ENCODE measurements at places on chromosomes 11 and 22.

GRCh38 chr11:60971520-60971919 is at the start of gene CD6:
CD6 (plus strand) TSS chr11:60971680; CDS start chr11:60971866, 186 bp downstream.
- DNase-seq: peak; percentile 38

- peak; percentile 76 for DNase-seq
Measured at GRCh38 chr11:35305670-35306382, 113.5 kb downstream of the SLC1A2 start.

DNA sequence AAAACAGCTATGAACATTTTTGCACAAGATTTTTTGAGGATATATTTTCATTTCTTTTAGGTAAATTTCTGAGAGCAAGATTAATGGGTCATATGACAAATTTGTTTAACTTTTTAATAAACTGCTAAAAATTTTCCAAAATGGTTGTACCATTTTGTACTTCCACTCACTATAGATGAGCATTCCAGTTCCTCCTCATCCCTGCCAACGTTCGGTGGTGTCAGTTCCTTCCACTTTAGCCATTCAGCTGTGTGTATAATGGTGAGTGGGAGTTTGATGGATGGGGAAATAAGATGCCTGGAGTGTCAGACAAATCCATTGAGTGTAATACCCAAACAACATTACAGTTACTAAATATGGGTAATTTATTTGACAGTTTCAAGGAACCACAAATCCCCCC is 49.7 kb downstream of the MIAT start:
- no peak for DNase-seq

DNA sequence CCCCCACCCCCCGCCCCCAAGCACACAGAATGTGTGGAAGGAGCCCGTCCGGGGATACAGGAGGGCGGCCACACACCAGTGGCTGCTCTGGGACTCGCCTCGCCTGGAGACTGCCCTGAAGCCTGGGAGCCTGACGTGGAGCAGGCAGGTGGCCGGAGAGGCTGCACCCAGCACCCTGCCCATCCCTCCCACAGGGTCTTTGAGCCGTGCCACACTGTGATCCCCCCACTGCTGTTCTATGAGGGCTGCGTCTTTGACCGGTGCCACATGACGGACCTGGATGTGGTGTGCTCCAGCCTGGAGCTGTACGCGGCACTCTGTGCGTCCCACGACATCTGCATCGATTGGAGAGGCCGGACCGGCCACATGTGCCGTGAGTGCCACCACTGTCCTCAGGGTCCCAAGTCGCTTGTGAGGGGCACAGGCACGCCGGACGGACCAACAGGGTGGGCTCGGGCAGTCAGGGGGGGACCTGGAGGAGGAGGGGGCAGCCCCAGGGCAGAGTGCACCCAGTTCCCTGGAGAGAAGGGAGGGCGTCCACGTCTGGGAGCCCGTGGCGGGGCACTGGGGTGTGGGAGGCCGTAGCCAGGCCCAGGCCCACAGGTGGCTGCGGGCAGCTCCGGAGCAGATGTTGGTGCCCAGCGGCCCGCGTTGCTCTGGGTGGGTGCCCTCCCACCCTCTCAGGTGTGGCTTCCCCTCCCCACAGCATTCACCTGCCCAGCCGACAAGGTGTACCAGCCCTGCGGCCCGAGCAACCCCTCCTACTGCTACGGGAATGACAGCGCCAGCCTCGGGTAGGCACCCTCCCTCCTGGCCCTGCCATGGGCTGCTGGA is 27.0 kb upstream of the MUC5B start:
- DNase-seq: no peak

DNA sequence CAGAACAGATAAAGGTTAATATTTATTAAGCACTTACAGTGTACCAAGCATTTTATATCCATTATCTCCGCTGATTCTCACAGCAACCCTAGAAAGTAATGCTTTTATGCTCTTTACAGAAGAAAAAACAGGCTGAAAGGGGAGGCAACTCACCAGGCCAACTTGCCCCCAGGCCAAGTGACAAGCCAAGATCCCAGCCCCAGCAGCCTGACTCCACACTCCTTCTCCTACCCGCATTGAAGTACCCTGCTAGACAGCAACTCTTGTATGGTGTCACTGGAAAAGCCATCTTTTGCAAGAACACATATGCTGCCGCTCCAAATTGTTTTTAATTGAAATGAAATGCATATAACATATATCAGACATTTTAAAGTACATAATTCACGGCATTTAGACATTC is 25.6 kb downstream of the SMCO4 start:
- DNase-seq: no peak

DNA sequence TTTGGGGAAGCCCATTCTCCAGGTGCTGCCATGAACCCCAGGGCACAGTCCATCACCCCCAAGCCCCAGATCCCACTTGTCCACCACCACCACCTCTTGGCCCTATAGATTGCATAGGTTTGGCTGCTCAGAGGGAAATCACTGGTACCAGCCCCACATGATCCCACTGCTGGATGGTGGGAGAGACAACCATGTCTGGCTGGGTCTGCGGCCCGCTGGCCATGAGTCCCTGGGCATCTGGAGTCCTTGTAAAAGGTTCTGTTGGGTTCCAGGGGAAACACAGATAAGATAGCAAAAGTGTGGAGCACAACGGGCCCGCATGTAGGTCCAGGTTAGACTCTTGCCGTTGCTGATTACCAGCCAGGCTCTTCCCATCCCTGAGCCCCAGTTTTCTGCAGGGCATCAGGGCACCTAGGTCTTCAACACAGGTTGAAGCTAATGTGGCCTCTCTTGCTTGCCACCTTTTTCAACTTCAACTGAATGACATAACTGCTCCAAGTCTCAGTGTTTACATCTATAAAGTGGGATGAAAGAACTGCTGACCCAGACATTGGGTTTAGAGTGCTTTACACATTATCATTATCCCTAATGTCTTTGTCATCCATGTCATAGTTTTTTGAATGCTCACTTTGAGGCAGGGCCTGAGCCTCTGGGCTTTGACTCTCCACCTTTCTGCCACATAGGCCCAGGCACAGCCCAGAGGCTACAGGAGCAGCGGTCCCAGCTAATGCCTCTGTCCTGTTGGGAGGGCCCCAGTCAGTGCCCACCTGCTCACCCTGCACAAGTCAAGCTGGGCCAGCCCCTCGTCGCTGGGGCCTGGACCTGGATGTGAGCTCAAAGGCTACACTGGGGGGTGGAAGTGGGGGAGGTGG is 1.0 kb upstream of the TANGO2 start:
- DNase-seq: no peak

DNA sequence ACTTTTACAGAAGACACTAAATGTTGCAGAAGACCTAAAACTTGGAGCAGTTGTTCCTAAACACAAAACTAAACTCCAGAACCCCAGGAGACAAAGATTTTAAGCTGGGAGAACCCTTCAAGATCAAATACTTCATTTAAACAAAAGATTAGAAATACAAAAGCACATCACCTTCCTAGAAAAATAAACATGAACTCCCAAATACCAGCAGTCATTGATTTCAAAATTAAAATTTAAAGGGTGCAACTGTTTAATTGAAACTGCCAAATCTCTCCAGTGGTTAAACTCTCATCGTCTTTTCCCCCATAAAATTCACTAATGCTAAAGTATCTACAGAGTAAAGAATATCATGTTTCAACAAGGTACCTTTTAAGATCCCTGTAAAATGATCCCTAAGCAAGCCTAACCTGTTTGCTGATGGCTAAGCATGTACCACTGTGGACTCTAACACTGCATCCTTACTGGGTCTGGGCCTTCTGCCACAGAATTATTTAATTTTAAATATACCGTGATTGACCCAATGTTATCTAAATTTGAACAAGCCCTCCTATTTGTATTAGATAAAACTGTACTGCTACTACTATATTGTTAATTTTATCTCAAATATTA is 53.7 kb upstream of the CCDC34 start:
- no peak for DNase-seq

DNA sequence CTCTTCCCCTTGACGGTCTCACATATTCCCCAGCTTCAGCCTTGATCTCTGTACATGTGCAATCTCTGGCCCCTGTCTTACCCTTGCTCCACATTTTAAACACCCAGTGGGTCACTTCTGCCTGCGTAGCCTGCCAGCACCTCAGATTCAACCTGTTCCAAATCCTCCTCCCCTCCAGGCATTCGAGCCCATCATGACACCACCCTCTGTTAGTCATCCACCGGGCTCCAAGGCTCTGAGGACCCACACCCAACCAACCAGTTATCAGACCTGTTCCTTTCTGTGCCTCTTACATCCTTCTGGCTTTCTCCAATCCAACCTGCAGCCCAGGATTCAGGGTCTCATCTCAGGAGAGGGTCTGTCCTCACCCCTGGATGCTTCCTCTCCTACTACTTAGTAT is 119.8 kb upstream of the TBCEL start:
- no peak for DNase-seq

GRCh38 chr11:133041928-133042882 is 490.1 kb downstream of the OPCML start:
- no peak for DNase-seq

GRCh38 chr11:82038154-82038553 is 695.5 kb downstream of the FAM181B start:
- DNase-seq: no peak

DNA sequence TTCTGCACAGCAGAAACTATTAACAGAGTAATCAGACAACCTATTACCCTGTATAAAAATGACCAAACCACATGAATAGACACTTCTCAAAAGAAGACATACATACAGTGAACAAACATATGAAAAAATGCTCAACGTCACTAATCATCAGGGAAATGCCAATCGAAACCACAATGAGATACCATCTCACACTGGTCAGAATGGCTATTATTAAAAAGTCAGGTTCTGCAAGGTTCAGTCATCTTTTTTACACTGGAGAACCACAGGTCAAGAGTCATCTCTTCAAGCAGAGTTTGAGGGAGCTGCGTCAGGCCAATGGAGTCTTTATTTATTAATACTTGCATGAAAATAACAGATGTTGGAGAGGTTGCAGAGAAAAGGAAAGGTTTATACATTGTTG is 40.4 kb downstream of the RCN1 start:
- DNase-seq: no peak

DNA sequence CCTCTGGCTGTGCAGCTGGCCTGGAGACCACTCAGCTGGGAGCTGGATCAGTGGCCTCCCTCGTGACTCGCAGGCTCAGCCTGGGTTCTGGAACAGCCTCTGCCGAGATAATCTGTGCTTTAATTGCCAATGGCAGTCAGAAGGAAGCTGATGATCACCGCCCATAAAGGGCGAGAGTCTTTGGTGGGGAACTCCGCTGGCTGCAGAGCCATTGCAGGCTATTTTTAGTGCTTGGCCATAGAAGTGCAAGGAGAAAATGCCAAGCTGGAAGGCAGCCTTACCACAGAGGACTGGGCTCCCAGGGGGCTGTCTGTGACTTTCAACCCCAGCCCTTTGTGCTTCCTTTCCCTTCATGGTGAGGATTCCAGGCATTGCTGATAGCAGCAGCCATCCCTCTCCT is 62.2 kb upstream of the TENM4 start:
- DNase-seq: no peak

DNA sequence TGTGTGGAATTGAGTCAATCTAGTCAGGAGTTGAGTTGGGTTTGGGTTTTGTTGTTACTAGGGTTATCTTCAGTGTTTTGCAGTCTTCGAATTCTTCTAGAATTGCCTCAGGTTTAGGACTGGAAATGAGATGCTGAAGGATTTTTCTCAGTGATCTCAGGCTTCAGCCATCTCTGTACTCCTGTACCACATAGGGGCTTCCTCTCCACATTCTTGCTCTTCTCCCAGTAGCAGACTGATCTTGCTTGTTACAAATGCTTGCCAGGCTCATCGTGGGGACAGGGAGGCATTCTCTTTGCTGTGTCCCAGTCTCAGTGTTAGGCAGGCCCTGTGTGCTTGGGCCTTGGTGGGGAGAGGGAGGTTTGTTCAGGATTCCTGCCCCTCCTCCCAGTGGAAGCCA is 96.1 kb downstream of the LRRC32 start:
- no peak for DNase-seq

GRCh38 chr11:12219757-12220156 is 109.4 kb downstream of the MICAL2 start:
- no peak for DNase-seq

DNA sequence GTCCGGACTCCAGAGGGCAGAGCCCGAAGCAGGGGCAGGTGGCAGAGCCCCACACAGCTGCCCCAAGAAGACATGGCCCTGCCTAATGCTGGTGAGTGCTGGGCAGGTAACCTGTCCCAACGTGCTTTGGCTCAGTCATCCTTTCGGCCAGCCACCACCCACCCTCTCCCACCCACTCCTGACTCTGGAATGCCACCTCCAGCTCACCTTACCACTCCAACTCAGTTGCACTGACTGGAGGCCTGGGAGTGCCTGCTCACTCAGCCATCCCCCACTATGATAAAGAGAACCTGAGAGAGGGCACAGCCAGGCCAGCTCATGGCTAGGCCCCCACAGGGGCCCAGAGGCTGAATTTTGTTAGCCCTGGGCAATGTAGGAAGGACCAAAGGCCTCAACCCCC is 53.8 kb upstream of the MPEG1 start:
- DNase-seq: no peak

GRCh38 chr11:68051191-68052136 is 12.6 kb downstream of the TCIRG1 start:
- DNase-seq: no peak

GRCh38 chr22:42320443-42321416 is 50.3 kb upstream of the TCF20 start:
- DNase-seq: no peak

DNA sequence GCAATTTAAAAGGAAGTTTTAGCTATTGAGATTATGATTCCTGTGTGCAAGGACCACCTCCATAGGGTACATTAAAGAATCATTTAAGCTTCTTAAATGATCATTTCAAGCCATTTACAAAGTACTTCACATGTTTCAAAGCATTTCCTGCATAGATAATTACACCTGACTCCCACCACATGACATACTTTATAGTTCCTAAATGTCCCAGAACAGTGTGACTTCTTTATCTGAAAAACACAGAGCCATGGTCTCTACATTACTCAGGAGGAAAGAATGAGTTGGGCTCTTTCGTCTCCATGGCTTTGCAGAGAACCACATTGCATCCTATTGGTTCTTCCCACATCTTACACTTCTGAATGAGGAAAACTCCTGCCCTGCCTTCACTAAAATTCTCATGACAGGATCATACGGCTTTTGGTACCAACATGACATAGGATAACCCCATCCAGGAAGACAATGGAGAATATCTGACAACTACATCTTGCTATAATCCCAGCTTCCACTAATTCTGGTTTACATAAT is 88.6 kb downstream of the ETS1 start:
- DNase-seq: peak; percentile 52

- DNase-seq: no peak
Measured at GRCh38 chr22:25413620-25414019, 150.9 kb upstream of the GRK3 start.

GRCh38 chr11:43687120-43687791 is 6.7 kb downstream of the HSD17B12 start:
- no peak for DNase-seq

- no peak for DNase-seq
Measured at GRCh38 chr11:85884581-85885021, 29.4 kb downstream of the CCDC83 start.

DNA sequence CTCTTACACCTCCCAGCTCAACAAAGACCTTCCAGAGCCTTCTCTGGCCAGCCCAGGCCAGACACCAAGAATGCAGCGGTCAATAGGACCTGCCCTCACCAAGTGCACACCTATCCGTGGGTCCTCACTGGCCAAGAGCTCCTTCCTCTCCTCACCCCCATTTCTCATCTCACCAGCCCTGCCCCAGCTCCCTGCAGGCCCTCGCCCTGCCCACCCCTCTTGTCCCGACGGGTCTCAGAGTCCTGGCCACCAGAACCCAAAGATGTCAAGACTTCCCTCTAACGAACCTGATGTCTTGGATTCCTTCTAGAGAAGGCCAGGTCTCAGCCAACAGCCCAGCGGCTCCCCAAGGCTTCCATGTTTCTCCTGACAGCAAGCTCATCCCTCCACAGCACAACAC is 43.6 kb downstream of the IGF2 start:
- no peak for DNase-seq
